H4 (cell line): ENCODE measurements at places on chromosomes 3 and 15. TPM values are rescaled to one million over a fixed set of nuclear protein-coding genes. Genes with fewer than 3 reads are reported as not detected.

The CCDC80 gene
- 31.7 and 61.0 TPM in 2 replicates for total RNA-seq

GRCh38 chr3:46705751-46706552 lies 4.8 kb downstream of the TMIE start:
- peak; percentile 34 for DNase-seq

DNA sequence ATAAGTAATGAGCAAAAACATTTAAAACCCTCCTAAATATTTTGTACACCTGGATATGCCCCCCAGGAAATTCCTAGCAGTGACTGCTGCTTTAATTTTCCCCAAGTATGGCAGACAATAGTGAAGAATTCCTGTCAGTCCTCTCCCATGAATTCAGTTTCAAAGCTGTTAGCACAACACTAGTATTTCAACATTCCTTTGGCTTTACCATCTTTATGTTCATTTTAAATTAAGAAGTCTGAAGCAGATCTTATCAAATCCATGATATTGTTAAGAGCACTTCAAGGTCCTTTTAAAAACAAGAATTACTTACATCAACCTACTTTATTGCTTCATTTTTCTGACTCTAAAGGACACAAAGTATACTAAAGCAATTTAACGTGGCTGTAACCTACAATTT lies 28.8 kb upstream of the CDIN1 start:
- no peak for DNase-seq

The ISL2 gene
- total RNA-seq: 2.3 and 4.2 TPM in 2 replicates

The CACNA2D2 gene
- 0.04 TPM in 1 of 2 replicates, not detected in the other for total RNA-seq

- no peak for DNase-seq
Measured at GRCh38 chr3:159992589-159992988, 4.0 kb downstream of the IL12A start.

DNA sequence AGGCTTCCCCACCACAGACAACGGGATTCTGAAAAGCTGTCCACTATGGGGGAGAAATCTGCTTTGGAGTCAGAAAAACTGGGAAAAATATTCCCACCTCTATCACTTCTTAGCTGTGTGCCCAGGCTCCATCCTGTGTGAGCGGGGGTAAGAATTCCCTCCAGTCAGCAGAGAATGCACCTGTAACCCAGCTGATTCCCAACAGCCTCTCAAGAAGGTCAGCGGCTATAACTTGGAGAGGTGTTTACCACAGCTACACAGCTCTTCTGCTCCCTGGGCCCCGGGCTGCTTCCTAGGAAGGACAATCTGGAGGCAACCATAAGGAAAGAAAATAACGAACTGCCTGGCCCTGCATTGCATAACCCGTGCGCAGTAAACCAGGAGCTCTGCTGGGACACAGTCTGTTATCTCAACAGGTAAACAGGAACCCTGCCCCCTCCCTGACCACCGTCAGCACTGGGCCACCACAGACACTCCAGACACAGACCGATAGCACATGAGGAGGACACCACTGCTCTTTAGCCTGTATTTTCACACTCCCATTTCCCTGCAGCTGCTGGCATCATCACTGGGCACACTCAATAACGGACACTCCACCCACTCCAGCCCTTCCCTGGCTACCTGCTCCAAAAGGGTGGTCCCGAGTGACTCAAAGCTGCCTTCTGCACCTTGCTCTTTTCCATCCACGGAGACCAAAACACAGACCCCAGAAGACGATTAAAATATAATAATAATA lies 2.1 kb downstream of the RAB43 start:
- no peak for DNase-seq

The C3orf33 gene
- 2.5 and 5.1 TPM in 2 replicates for total RNA-seq

The GRM7 gene
- not detected in 2 replicates for total RNA-seq

GRCh38 chr3:121975702-121976302 lies 46.2 kb downstream of the ILDR1 start:
- no peak for DNase-seq

GRCh38 chr3:53506110-53506762 lies 11.8 kb downstream of the CACNA1D start:
- no peak for DNase-seq

The NUP210 gene
- 3.1 and 3.7 TPM in 2 replicates for total RNA-seq

DNA sequence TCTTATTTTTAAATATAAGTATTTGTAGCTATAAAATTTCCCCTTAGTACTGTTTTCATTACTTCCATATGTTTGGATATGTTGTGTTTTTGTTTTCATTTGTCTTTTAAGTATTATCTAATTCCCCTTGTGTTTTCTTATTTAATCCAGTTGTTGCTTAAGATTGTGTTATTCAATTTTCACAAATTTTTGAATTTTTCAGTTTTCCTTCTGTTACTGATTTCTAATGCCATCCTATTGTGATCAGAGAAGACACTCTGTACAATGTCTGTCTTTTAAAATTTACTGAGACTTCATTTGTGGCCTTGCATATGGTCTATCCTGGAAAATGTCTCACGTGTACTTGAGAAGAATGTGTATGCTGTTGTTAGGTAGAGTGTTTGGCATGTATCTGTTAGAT lies 795.6 kb upstream of the CFAP20DC start:
- DNase-seq: no peak

The KIF9 gene
- 5.3 and 13.3 TPM in 2 replicates for total RNA-seq
